ENCODE measurements at places on chromosomes 11 and 22.
A peak's percentile ranks its signal among the peaks of the same experiment; 100 is the strongest.

DNA sequence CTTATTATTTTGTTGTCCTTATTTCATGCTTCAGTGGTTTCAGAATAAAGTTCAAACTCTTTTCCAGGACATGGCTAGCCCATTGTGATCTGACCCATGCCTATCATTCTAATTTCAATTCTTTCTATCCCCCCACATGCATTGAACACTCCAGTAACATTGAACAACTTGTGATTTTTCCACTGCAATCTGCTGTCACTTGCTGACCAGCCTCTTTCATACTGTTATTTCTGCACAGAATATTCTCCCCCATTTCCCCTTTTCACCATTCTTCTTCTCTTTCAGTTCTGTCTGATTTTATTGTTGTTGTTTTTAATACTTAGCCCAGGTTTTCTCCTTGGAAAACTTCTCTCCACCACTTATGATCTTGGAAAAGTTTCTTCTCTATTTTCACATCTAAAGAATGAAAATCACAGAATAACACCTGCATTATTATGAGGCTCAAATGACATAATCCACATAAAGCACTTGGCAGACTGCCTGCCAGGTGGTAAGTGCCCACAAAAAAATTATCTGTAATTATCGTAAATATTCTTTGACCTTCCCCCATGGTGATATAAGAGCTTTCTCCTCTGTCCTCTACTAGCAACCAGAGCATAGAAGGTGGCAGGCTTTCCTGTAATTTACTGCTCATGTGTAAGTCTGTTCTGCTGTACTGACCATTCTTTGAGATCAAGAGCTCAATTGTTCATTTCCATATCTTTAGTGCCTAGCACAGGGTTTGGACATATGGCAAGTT lies 51.9 kb upstream of the EED start:
- DNase-seq, result no peak

- no peak for DNase-seq
Observed at GRCh38 chr11:64724863-64725532, 2.0 kb upstream of the NRXN2 start.

GRCh38 chr11:36672815-36673450 lies 74.9 kb upstream of the RAG2 start:
- DNase-seq, result no peak

- no peak for DNase-seq
Observed at GRCh38 chr22:21745948-21746347, 10.4 kb upstream of the YPEL1 start.

DNA sequence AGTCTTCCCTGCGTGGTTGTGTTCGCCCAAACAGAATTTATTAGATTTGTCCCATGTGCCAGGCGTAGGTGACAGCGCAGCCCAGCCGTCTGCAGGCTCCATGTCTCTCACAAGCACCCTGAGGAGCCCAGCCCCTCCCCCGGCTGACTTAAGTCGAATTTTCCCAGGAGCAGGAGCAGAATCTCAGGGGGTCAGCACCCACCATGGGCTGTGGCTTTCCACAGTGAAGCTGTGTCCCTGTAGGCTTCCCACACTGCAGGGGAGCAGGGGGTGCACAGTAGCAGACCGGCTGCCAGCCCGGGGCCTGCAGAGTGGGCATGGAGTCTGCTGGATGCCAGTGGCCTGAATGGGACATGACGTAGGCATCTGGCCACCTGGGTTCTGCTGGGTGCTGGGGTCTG lies 16.0 kb downstream of the PARVG start:
- no peak for DNase-seq

GRCh38 chr11:32947978-32948377 lies 55.4 kb downstream of the QSER1 start:
- DNase-seq, result no peak

- DNase-seq, result no peak
Observed at GRCh38 chr11:108973402-108974162, 308.7 kb downstream of the DDX10 start.

GRCh38 chr11:58788355-58789023 lies 56.0 kb downstream of the GLYATL2 start:
- no peak for DNase-seq

- DNase-seq, result no peak
Observed at GRCh38 chr11:20754933-20755332, 85.5 kb downstream of the NELL1 start.

- no peak for DNase-seq
Observed at GRCh38 chr11:36375353-36376008, 79.4 kb downstream of the PRR5L start.

DNA sequence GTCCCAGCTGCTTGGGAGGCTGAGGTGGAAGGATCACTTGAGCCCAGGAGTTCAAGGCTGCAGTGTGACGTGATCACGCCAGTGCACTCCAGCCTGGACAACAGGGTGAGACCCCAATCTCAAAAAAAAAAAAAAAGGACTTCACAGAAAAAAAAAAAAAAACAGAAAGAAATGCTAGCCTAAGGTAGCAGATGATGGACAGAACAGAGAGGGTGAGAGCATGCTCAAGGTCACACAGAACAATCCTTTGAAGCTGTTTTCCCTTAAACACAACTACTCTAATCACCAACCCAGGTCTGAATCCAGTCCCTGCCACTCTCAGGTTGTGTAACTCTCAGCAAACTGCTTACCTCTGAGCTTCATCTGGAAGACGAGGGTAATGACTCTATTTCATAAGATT lies 9.7 kb downstream of the ZMAT5 start:
- no peak for DNase-seq

DNA sequence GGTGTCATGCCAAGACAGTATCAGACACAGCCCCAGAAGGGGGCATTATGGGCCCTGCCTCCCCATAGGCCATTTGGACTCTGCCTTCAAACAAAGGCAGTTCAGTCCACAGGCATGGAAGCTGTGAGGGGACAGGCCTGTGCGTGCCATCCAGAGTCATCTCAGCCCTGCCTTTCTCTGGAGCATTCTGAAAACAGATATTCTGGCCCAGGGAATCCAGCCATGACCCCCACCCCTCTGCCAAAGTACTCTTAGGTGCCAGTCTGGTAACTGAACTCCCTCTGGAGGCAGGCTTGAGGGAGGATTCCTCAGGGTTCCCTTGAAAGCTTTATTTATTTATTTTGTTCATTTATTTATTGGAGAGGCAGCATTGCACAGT lies 14.6 kb downstream of the IL10RA start:
- no peak for DNase-seq

- DNase-seq, result no peak
Observed at GRCh38 chr11:18736590-18737148, 10.7 kb upstream of the IGSF22 start.

DNA sequence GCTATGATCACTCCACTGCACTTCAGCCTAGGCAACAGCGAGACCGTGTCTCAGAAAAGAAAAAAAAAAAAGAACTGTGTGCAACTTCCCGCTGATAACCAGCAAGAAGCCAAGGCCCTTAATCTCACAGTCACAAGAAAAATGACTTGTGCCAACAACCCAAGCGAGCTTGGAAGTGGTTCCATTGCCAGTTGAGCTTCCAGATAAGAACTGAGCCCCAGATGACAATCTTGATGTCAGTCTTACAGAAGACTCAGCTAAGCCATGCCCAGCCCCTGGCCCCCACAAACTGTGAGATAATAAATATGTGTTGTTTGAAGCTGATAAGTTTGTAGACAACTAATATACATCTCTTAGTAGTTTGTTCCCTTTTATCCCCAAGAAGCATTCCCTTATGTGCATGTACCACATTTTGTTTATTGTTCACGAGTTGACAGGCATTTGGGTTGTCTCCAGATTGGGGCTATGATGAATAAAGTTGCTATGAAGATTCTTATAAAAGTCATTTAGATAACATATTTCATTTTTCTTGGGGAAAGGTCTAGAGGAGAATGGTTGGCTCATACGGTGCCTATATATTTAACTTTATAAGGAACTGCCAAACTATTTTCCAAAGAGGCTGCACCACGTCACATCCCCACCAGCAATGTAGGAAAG lies 85.9 kb downstream of the TIMP3 start:
- DNase-seq, result no peak

GRCh38 chr11:72422414-72422813 lies 11.9 kb downstream of the CLPB start:
- no peak for DNase-seq

GRCh38 chr22:48520884-48521588 lies 1306.6 kb downstream of the BRD1 start:
- no peak for DNase-seq

GRCh38 chr22:23117891-23118646 lies 23.7 kb downstream of the RSPH14 start:
- no peak for DNase-seq

DNA sequence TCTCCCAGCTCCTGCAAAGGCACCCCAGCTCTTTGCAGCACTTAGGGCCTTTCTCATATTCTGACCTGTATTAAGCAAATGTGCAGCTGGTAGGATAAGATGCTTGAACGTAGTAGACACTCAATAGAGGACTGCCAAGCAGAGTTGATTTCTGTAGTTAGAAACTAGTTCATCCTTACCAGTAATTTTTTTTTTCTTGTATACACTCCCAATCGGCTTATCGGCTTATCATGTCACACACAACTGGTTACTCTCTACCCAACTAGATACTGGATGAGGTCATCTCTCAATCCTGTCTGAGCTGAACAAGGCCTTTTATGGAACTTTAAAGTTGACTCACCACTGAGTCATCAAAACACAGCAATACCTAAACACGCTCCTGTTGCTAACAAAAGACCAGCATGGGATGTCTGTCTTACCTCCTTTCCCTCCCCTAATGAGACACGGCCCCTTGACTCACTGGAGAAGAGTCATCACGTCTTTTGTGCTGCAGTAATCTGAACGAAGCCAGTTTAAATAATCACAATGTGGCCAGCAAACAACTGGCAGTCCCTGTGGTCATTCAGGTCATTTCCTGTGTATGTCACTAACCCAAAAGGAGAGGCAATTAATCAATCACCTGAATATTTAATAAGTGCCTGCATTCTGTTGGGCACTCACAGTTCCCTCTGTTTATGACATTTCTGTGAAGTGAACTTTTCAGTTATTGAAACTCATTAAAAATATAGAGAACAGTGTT lies 7.5 kb upstream of the WEE1 start:
- DNase-seq, result no peak

GRCh38 chr22:44754998-44755397 lies 2.6 kb downstream of the ARHGAP8 start:
- no peak for DNase-seq

GRCh38 chr22:38109371-38110001 lies 998 bp downstream of the BAIAP2L2 start:
- peak; percentile 44 for DNase-seq

DNA sequence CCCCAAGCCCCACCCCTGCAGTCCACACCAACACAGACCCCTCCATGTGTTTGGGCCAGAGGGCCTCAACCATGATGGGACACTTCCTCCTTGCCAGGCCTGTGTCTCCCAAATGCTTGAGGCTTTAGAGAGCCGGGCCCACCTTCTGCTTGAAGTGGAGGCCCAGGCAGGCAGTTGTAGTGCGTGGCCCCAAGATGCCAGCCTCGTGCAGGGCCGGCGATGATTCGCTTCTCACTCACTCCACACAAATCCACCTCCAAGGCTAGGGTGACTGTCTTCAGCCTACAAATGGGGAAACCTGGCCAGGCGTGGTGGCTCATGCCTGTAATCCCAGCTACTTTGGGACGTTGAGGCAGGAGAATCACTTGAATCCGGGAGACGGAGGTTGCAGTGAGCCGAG lies 5.7 kb downstream of the PRR5 start:
- no peak for DNase-seq

- no peak for DNase-seq
Observed at GRCh38 chr22:27795696-27796517, 5.6 kb downstream of the MN1 start.
